SK-N-DZ (cell line): ENCODE measurements at places on chromosomes 6 and 20.
A peak's percentile ranks its signal among the peaks of the same experiment; 100 is the strongest.

GRCh38 chr6:50128420-50129005, 78.8 kb upstream of the DEFB112 start:
- peak; percentile 23 for DNase-seq

GRCh38 chr6:150418827-150419594, 50.2 kb downstream of the IYD start:
- DNase-seq = no peak

GRCh38 chr6:169986171-169986847, 234.9 kb downstream of the ERMARD start:
- no peak for DNase-seq

GRCh38 chr6:109182578-109182977, 87.3 kb downstream of the CEP57L1 start:
- DNase-seq = no peak

DNA sequence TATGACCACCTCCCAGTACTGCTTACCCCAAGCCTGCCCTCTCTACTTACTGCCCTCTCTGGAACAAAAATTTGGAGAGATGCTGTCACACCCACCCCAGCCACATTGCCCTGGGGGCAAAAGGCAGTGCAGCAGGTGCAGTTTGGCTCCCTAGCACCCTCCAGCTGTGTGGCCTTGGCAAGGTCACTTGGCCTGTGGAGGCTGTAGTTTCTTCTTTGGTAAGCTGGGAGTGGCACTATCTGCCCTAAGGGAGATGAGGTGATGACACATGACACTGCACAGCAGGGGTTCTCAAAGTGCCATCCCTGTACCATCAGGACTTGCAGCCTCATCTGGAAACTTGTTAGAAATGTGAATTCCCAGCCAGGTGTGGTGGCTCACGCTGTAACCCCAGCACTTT, 44.8 kb downstream of the TAF8 start:
- DNase-seq = no peak

DNA sequence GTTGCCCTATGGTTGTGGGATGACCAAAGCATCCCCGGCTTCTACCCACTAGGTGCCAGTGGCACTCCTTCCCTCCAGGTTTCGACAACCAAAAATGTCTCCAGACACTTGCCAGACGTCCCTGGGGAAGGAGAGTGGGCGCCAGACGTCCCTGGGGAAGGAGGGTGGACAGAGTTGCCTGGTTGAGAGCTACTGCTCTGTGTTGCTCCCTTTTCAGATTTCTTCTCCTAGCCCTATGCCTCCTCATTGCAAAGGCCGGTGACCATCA, 13.1 kb downstream of the LRRC73 start:
- no peak for DNase-seq

- DNase-seq = no peak
Observed at GRCh38 chr20:60258255-60258863, 300.1 kb downstream of the CDH26 start.

DNA sequence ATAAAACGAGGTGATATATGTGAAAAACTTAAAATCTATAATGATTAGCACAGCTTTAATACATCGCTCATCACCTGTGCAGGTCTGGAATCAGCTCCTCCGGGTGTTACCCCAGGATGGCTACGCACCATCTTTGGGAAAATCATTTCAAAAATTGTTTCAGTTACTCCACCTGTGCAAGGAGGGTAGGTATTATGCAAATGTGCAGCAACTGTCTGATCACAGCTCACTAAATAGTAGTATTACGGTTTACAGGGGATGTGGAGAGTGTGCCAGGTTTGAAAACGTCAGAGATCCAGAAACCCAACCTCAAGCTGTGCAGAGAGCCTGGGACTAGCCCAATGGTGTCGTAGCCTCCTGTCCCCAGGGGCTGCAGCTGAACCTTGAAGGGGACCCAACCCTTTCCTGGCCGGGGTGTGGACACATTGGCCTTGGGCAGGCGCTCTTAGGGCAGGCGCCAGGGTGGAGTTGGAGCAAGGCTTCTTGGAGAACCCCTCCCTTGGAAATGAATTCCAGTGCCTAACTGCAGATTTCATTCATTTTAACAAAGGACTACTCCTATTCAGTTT, 24.2 kb upstream of the SGK1 start:
- no peak for DNase-seq

GRCh38 chr20:32189691-32190615, 17.6 kb downstream of the PLAGL2 start:
- DNase-seq = peak; percentile 74

GRCh38 chr6:30748851-30749540, 4.6 kb upstream of the IER3 start:
- no peak for DNase-seq

DNA sequence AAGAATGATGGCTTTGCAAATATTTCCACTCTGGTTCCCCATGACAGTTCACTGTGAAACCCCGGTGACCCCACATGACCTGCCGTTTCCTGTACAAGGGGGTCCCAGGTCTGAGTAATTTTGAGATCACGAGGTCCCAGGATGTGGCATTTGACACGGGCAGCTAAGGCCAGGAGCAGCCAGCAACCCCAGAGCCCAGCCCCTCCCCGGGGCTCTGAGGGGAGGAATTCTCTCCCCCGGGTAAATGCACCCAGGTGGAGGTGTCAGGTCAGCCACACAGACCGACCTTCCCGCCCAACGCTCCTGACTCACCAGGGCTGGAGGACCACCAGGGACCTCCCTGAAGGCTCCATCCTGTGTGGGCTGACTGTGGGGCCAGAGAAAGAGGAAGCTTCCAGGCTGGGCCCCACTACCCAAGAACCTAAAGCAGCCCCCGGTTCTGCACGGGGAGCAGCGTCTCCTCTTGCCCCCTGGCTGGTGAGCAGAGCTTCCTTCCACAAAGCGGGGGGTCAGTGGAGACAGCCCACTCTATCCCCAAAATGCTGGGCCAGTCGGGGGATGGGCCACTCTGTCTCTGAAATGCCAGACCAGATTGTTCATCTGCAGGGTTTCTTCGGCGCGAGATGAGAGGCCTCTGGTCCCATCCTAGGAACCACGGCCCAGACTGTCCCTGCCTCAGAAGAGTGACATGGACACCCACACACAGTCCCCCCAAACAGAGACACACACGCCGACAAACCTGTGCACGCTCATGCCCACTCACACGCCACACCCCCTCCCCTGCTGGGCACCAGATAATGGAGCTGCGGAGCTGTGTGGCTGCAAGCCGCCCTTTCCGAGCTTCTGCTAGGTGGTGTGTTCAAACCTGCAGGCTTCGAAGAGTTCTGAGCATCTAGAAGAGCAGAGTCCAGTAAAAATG, 23.4 kb upstream of the SLCO4A1 start:
- DNase-seq = no peak

GRCh38 chr20:49215232-49215631, 4.0 kb upstream of the DDX27 start:
- no peak for DNase-seq

DNA sequence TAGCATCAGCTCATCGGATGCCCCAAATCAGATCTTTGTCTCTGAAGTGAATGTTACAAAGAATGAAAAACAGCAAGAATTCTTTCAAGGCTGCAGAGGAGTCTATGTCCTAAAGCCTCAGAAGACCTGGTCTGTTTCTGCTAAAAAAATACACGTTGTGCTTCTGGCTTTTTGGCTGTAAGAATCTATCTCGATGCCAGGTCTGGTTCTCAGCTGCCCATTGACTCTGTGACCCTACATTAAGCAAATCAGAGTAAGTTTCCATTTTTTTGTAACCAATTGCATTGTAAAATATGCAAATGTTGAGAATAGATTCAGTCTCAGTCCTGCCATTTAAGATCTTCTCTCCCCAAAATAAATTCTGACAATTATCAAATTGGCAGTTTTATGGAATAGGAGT, 705.4 kb downstream of the RFPL4B start:
- no peak for DNase-seq

DNA sequence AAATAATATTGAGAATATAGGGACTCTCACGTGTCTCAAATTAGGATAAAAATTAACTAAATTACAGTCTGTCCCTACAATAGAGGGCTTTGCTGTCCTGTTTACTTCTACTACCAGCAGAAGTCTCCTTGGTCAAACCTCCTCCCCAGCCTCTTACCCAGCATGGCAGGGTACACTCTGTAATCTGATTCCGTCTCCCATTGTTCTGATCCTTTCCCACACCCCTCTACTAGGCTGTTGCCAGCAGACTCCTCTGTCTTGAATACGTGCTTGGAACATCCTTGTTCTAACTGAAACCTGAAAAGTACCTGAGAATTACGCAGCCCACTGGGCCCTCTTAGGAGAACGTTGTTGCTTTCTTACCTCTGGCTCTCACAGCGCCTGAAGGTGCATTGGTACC, 112.2 kb upstream of the PREP start:
- DNase-seq = no peak

DNA sequence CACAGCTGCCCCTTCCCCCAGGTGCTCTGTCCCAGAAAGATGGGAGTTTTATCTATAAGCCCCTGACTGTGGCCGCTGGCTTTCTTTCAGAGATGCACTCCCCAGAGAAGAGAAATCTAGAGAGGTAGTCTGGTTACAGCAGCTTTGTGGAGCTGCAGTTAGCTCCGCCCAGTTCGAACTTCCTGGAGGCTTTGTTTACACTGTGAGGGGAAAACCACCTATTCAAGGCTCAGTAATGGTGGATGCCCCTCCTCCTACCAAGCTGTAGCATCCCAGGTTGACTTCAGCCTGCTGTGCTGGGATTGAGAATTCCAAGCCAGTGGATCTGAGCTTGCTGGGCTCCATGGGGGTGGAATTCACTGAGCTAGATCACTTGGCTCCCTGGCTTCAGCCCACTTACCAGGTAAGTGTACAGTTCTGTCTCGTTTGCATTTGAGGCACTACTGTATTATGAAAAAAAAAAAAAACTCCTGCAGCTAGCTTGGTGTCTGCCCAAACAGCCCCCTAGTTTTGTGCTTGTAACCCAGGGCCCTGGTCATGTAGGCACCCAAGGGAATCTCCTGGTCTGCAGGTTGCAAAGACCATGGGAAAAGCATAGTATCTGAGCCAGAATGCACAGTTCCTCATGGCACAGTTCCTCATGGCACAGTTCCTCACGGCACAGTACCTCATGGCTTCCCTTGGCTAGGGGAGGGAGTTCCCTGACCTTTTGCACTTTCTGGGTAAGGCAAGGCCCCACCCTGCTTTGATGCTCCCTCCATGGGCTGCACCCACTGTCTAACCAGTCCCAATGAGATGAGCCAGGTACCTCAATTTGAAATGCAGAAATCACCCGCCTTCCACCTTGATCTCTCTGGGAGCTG, 275.0 kb downstream of the CENPW start:
- DNase-seq = no peak
